ENCODE measurements at places on chromosomes 7 and 10.

DNA sequence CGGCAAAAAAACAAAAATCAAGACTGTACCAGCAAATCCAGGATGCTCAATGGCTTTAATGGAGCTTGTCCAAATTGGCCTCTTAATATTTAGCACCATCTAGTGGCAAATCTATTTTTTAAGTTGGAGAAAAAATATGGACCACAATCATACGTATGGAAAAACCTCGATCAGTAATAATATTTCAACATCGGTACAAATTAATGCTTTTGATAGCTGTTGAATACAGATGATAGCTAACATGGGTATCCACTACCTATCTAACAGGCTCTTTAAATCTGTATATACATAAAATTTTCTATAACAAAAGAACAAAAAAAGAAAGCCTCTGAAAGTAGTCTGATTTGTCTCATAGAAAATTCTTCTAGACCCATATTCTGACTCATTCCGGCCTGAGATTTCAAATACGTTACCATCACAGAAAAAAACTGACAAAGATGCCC lies 29.2 kb downstream of the COA1 start:
- DNase-seq = peak; percentile 42

DNA sequence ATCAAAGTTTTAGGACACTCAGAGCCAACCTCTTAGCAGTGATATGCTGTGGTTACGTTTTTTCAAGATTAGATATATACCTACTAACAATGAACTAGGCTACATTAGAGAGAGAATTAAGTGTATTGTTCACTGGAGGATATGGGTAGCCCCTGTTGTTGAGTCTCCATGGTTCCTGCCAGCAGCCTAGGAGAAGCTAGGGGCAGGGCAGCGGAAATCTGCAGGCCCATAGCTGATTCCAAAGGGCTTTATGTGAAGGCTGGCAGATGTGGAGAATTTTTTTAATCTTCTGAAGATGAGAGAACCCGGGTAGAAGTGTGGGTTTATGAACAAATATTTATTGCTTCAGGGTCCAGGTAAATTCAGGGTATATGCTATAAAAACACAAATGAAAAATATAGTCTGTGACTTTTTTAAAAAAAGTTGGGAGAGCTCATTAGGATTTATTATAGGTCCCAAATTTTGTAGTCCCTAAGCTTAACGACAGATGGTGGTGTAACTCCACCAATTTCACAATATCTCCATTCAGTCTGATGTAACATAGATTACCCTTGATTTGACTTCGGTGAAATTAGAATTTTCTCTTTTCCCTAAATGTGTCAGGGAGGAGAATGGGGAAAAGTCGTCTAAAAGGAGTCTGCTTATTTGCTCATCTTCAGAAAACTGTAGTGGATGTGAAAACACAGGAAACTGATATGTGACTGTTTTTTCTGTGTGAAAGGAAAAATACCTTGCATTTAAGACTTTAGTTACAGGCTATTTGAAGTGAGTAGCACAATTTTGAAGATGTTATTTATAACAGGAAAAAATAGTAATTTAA lies 163.0 kb upstream of the PPP1R3A start:
- DNase-seq = no peak

GRCh38 chr7:50739744-50740435 lies 42.8 kb downstream of the GRB10 start:
- DNase-seq = no peak

DNA sequence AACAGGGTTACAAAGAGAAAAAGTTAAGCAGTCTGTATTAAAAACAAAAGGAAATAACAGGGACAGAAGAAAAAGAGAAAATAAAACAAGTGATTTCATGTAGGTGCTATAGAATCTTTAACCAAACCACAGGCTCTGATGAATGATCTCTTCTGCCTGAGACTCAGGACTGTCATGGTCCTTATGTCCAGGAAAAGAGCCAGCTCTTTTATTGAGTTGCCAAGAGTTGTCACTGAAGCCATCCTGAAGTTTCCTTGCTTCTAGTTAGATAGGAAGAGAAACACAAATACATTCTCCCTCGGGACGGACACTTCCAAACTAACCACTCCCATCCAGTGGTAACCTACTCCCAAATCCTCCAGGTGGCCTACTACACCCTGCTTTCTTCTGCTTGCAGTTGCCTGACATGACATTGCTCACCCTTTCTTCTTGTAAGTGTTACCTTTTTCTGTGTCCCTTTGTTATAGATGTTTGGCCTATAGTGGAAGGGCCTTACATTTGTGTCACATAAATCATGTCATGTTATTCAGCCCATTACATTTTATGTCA lies 346.7 kb downstream of the NRG3 start:
- DNase-seq = no peak

DNA sequence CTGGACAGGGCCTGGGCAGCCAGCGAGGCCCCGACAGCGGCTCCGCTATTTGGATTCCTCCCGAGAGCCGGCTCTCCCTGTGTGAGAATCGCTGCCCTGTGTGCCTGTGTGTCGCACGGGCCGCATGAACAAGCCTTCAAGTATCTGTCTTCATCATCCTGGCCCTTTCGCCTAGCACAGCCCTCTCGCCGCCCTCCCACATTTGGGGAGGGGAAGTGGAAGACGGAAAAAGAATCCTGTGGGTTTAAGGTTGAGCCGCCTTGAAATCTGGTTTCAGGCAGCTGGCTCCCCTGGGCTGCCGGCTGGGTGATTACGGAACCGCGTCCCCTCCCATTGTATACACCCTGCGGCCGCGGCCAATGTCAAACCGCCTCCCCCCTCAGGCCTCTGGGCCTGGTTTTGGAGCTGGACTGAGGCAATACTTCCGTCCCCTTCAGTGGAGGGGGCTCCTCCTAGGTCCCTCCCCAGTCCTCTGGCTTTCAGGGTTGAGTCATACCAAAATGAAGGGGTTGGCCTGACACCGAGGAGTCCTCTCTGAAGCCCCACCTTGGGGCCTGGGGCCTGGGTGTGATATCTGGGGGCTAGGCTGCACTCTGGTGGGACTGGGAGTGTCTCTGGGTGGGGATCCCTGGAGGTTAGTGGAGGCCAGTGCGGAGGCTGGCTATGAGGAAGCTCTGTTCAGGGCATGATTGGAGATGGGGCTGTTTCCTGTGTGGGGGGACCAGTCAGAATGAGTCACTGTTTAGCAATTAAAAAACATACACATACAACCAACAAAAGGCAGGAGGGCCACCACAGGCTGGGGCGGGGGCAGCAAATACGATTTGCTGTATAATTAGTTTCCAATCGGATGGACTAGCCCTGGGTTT lies 1.7 kb downstream of the TRIM8 start:
- peak; percentile 74 for DNase-seq

GRCh38 chr10:58575491-58575890 lies 62.8 kb downstream of the BICC1 start:
- no peak for DNase-seq

DNA sequence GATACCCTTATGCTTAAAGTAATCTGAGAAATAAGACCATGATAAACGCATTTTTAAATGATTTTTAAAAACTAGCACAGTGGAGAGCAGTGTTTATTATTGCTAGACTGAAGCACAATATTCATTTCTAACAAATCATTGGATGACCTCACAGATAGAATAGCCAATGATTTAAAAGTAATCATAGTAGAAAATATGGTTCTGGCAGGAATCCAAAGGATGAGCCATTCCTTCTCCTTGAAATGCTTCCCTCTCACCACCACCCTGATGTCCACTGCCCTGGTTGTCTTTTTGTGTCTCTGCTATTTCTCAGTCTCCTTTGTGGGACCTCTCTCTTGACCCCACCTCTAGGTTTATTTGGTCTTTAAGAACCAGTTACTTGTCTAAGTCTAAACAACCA lies 64.9 kb downstream of the PRKG1 start:
- no peak for DNase-seq

DNA sequence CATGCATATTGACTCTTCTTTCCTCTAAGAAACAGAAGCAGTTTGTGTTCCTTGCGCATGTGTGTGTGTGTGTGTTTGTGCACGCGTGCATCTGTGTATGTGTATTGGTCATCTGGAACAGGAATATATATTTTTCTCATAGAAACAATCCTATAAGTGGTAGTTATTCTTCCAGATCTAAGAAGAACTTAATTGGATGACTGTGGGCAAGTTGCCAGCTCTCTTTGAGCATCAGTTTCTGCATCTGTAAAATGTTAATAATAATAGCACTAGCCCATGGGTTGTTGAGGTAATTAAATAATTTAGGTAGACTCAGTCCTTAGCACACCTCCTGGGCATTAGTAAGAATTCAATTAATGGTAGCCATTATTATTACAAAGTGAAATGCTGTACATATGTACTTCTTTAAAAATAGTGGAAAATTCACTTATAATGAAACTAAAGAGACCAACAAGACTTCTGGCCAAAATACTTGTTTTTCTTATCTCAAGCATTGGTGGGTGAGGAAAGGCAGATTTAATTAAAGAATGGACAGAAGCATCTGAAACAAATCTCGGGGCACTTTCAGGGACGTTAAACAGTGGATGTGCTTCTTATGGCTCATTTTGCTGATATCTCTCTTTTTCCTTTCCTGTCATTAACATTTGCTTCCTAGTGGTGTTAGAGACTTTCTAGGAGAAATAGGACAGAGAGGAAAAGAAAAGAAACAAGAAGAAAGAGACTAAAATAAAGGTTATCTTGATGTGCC lies 124.9 kb upstream of the HABP2 start:
- DNase-seq = no peak

GRCh38 chr10:6050801-6051445 lies 11.2 kb downstream of the IL2RA start:
- DNase-seq = peak; percentile 21

GRCh38 chr7:48976850-48977249 lies 52.5 kb downstream of the CDC14C start:
- DNase-seq = no peak

DNA sequence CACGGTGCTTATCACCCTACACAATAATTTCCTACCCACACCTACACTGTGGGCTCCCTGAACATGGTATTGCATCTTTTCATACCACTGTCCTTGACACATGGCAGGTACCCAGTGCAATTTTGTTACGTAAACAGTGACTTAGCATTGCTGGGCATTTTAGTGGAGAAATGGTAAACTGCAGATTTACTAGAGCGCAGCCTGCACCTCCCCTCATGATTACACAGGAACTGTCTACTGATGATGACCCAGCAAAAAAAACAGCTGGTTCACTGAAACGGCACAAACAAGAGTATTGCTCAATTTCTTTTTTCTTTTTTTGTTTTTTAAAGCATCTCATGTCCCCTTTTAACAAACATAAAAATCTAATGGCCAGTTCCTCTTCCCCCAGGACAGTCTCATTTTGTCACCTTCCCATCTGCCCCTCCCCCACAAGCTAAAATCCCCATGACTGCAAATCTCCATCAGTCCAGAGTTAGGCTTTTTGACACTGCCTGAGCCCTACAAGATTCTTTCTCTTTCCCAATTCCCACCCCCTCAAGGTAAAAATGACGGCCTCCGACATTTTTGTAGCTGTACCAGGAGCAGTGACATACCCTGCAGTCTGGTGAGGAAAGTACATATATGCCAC lies 2.8 kb downstream of the ZNF746 start:
- no peak for DNase-seq

GRCh38 chr7:155356323-155357105 lies 58.8 kb downstream of the INSIG1 start:
- peak; percentile 28 for DNase-seq

- DNase-seq = no peak
Observed at GRCh38 chr10:58331646-58332045, 3.2 kb upstream of the UBE2D1 start.

DNA sequence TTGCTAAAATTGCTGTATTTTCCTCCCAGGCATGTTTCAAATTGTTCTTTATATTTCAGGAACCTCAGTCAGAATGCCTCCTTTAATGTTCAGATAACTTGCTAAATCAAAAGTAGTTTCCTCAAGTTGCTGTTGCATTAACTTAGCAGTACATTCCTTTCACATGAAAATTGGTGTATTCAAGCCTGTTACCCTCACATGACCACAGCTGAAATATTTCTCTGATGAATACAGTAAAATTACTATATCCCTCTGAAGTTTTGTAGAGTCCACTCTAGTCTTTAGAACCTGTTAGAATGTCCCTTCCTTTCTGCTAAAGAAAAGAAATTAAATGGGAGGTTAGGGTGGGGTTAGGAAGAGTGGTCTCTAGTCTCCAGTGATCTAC lies 24.5 kb upstream of the C1GALT1 start:
- no peak for DNase-seq

DNA sequence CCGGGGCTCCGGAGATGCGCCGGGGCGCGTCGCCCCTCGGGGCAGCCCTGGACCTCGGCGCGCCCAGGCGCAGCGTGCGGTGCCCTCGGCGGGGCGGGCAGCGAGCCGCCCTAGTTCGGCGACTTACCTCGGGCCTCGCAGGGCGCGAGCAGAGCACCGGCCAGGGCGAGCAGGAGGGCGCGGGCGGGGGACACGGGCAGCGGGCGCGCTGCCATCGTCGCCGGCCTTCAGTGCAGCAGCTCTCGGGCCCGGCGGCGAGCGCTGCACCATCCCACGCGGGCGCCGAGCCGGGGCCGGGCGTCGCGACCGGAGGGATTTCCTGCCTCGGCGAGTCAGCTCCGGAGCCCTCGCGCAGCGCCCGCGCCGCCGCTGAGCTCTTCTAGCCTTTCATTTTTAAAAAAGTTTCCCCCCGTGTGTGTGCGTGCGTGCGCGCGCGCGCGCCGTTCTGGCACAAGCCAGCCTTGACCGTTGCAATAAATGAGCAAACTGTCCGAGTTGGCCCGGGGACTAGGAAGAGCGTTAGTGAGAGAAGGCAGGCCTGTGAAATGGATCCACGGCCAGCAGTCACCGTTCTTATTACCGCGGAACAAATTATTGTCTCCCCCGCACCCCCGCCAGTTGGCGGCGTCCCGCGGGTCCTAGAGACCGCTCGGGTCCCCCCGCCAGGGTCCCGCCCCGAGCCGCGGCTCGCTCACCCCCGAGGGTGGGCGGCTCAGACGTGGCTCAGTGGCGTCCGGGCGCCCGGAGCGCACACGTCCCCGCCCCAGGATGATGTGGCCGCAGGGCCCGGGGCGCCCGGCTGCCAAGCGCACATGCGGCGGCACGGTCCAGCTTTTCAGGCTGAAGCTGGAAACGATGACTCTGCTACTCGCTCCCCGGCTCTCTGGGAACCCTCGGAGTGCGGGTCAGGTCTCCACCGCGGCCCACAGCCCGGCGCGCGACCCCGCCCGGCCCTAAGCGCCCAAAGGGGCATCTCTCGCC lies at the start of gene ADAM12:
Gene ADAM12 (minus strand): TSS at position 547 of the 981 bp plus-strand sequence. CDS start 332 bp downstream, at position 215.
- no peak for DNase-seq

DNA sequence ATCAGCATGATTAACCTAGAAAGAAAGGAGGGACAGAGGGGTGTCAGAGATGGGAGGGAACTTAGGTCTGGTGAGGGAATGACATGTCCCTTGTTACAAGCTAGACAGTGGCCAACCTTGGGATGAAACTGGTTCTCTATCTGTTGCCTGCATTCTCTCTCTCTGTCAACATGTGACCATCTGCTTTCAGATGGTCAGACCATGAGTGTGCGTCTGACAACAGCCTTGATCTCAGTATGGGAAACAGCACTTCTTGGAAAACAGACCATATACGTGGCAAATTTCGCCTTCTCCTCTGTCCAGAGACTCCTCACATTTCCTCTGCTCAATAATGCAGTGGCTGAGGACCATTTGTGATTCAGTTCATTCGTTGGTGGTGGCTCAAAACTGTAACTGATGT lies 845.9 kb downstream of the TYW1 start:
- DNase-seq = no peak

- DNase-seq = no peak
Observed at GRCh38 chr10:78467496-78468106, 433.9 kb downstream of the RPS24 start.

GRCh38 chr10:110962443-110962842 lies 43.0 kb downstream of the SHOC2 start:
- no peak for DNase-seq
